ENCODE measurements at places on chromosomes 12 and 14. TPM values are rescaled to one million over a fixed set of nuclear protein-coding genes. Genes with fewer than 3 reads are reported as not detected.

SLC17A8 gene
- not detected for total RNA-seq

SLC16A7 gene
- total RNA-seq: 0.26 TPM

COX8C gene
- total RNA-seq: not detected

AKAP3 gene
- total RNA-seq: not detected

BRF1 gene
- total RNA-seq: 24.3 TPM

AICDA gene
- 0.05 TPM for total RNA-seq

CCDC177 gene
- total RNA-seq: not detected

STXBP6 gene
- total RNA-seq: 1.9 TPM

All from A549 treated with DMSO at 1 μM for 4 hours (cell line).